ENCODE measurements at places on chromosomes 11 and 22.

- DNase-seq: no peak
Observed at GRCh38 chr11:42077794-42078193, 618.3 kb upstream of the LRRC4C start.

DNA sequence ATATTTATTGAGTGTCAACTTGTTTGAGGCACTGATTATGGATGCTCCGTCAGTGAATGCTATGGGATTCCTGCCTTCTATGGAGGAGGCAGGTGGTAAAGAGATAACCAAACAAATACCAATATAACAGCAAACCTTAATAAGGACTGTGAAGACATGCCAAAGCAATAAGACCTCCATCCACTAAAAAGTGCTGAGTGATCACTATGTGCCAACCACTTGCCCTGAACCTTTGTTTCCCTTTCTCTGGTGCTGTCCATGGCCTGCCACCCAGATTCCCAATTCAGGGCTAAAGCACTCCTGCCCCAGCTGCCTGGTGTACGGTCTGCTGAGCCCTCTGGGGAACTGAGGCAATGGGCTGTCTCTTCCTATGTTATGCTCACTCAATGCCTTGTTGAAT is 1074.9 kb downstream of the OPCML start:
- no peak for DNase-seq

- no peak for DNase-seq
Observed at GRCh38 chr11:114176321-114176720, 116.8 kb downstream of the ZBTB16 start.

DNA sequence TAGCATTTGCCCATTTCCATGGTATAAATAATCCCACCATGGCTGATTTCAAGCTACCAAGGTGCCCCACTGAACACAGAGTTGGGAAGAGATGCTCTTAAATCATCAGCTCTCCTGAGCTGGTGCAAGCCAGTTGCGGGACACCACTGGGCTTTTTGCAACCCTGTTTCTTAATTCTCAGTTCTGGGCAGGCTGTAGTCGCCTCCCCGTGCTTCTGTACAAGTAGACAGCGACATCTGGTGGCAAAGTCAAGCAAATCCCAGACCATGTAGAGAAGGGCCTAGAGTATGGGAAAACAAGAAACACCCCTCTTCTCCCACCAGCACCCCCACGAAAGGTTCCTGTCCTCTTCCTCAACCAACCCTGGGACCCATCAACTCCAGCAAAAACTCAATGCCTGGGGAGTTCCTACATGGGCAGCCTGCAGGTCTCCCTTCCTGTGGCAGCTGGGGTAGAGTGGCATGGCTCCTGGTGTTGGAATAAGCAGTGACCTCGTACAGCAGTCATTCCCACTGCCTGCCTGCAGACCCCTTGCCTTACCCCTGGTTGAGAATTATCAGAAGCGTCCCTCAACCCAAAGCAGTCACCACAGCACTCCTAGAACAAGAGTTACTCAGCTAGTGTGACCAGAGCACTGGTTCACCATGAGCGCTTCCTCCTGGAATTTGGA is 68.4 kb downstream of the IGLL5 start:
- DNase-seq: peak; percentile 50

DNA sequence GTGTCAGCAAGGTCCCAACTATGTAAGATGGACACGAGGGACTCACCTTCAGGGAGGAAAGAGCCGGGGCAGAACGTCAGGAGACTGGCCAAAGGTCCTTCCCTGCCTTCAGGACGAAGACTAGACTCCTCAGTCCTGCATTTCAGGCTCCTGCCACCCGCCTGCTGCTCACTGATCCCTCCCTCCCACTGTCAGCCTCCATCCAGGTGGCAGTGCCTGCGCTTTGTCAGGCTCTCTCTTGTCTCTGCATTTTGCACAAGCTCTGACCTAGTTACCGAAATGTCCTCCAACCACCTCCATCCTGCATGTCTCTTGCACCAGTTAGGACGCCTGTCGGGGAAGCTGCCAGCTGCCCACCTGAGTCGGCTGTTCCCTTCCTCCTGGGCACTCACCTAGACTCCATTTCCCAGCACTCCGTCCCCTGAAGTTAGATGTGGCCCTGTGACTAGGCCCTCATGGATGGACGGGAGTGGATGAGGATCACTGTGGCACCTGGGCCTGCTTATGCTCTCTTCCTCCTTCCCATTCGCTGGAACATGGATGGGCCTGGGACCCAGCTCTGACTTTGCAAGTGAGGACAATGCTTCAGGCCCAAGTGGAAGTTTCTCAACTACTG is 8.0 kb downstream of the B3GNT6 start:
- no peak for DNase-seq

- DNase-seq: no peak
Observed at GRCh38 chr11:24559315-24559714, 62.5 kb downstream of the LUZP2 start.

- DNase-seq: no peak
Observed at GRCh38 chr22:24006207-24006913, 1.1 kb upstream of the GSTT4 start.

DNA sequence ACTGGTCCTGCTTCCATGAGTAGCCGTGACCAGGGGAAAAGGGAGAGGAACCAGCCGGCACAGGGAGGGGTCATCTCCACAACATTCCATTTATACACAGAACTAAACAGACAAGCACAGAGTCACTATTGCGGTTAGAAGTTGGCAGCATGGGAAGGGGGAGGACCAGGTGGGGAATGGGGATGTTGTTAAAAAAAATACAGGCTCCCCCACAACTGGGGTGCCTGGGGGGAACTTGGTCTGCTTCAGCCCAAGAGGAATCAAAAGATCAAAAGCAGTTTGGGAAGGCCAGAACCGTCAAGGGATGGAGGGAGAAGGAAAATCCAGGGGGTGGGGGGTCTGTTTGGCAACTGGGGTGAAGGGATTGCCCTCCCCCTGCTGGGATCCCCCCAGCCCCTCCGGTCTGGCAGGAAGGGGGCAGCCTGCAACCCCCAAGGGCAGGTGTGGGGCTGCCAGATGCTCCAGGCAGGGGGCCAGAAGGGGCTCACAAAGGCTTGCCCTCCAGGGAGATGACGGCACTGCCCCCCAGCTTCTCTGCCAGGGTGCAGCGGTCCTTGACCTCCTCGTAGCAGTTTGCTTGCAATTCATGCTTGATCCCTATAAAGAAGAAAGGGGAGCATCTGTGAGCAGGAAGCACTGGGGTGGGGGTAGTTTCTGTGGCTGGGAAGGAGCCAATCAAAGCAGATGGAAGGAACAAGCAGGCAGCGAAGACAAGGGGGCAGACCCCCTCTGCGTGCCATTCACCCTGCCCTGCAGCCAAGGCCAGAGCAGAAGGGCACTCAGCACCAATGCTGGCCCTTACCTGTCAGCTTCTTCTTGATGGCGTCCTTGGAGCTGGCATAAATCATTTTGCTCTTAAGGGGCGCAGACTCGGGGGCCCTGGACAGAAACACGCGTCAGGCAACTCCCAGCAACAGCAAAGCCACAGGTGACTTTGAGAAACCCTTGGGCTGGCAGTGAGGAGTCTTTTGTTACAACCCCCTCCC is 2.8 kb downstream of the CFL1 start:
- no peak for DNase-seq

- peak; percentile 49 for DNase-seq
Observed at GRCh38 chr11:10807493-10808234, 1.1 kb downstream of the EIF4G2 start.

DNA sequence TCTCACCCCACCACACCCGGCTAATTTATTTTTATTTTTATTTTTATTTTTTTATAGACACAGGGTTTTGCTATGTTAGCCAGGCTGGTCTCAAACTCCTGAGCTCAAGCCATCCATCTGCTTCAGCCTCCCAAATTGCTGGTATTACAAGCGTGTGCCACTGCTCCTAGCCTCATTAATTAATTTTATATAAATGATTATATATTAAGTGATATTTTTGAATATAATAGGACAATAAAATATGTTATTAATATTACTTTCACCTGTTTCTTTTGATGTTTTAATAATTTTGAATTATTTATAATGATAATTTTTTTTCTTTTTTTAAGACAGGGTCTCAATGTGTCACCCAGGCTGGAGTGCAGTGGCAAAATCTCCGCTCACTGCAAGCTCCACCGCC is 2.2 kb upstream of the SEC14L4 start:
- DNase-seq: no peak

Data from frontal cortex (tissue), 4 donors.